ENCODE measurements at places on chromosomes 6 and 20.

- H3K4me3 ChIP-seq: peak overlapping the region; percentile 77
- peaks cover 12% of the 10 kb centered on the region for H3K4me1 ChIP-seq
- no peaks in the 10 kb centered on the region for H3K27me3 ChIP-seq
- H3K27ac ChIP-seq: no peak overlapping the region
- DNase-seq: peak; percentile 64
Observed at GRCh38 chr6:31581434-31582229, 592 bp downstream of the LTB start.

DNA sequence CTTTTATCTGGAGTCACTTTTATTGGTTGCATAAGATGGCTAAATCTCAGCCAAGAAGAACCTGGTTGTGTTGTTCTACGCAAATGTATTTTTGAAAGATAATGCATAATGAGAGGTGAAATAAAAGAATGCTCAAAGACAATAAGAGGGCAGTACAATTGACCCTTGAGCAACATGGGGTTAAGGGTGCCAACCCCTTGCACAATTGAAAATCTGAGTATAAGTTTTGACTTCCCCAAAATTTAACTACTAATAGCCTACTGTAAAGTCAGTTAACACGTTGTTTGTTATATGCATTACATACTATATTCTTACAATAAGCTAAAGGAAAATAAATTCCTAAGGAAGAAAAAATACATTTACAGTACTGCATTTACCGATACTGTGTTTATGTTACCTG, 5.9 kb downstream of the RNF146 start:
- no peak overlapping the region for H3K4me3 ChIP-seq
- H3K4me1 ChIP-seq: peaks cover 29% of the 10 kb centered on the region
- no peaks in the 10 kb centered on the region for H3K36me3 ChIP-seq

DNA sequence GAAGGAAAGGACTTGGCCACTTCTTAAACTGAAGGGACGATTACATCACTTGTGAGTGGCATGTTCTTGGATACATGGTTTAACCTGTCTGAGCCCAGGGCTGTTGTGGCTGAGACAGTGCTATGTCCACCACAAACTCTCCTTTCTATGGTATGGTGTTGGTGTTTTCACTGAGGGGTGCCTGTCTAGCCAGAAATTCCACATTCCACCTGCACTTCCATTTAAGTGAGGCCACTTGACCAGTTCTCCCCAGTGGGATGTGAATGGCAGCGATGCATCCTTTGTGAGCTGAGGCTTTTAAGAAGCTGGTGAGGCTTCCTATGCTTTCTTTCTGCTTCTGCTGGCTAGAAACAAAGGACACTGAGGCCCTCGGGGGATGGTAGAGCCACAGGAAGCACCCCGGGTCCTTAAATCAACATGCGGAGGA, 151.4 kb upstream of the CHD6 start:
- H3K4me1 ChIP-seq: no peaks in the 10 kb centered on the region
- H3K36me3 ChIP-seq: no peaks in the 10 kb centered on the region
- no peak for DNase-seq
- no peak overlapping the region for H3K27ac ChIP-seq

DNA sequence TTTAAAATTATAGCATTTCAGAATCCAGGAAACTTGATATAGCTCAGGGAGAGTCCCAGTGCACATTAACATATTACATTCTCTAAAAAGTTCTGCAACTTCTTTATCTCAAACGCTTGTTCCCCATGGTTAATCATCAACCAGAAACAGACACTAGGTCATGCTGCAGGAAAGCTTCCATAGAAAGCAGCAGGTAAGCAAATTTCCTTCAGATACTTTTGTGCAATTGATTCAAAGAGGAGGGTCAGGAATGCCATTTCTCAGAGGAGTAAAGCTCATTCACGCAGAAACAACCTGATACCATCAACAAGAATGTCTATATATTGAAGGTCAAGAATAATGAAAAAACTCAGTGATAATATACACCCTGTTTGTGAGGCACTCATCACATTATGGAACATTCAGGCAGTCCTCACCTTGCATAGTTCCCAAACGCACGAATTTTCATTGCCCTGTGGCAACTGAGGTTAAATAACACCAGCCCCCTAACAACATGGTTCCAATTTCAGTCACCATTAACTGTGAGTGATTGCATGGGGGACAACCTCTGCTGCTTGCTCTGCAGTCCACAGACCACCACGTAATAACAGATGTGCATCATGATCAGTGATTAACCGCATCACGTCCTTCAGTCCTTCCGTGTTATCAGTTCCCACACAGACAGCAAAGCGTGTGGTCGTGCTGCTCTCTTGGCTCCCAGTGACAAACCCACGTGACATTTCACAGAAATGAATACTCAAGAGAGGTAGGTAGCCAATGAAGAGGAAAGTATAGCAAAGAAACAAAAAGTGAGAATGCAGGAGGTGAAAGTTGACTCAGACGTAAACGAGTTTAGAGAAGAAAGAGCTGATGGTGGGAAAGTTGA, 95.7 kb downstream of the LY86 start:
- H3K4me3 ChIP-seq: no peak overlapping the region
- no peak overlapping the region for H3K27ac ChIP-seq
- no peak for DNase-seq
- H3K36me3 ChIP-seq: no peaks in the 10 kb centered on the region
- peaks cover 38% of the 10 kb centered on the region for H3K4me1 ChIP-seq

DNA sequence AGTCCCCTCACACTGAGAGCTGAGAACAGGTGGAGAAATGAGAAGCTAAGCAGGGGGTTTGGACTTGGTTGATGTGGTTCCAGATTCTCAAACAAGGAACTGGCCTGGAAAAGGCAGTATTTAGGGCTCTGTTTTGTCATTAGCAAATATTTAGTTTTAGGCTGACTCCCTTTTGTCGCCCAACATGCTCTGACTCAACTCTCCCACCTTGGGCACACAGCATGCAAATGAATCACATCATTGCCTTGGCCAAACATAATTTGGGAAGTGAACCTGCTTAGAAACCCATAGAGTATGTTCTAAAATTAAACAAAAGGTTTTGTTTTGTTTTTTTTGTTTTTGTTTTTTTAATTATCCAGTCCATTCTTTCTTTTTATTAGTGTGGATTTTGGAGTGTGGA, 9.5 kb upstream of the UQCC2 start:
- H3K27ac ChIP-seq: peak overlapping the region; percentile 74
- H3K4me3 ChIP-seq: no peak overlapping the region
- H3K27me3 ChIP-seq: no peaks in the 10 kb centered on the region
- H3K36me3 ChIP-seq: no peaks in the 10 kb centered on the region
- no peak for DNase-seq

- no peaks in the 10 kb centered on the region for H3K4me1 ChIP-seq
- H3K27me3 ChIP-seq: no peaks in the 10 kb centered on the region
- H3K36me3 ChIP-seq: no peaks in the 10 kb centered on the region
- H3K27ac ChIP-seq: no peak overlapping the region
- peak; percentile 87 for DNase-seq
Observed at GRCh38 chr6:158072083-158072721, 90.5 kb downstream of the SYNJ2 start.
